Activated CD4-positive, alpha-beta T cell treated with anti-CD3 and anti-CD28 coated beads for 24 hours (primary cell): ENCODE measurements at places on chromosomes 6 and 20.

- no peak for DNase-seq
These were observed 403.4 kb downstream of the HDGFL1 start for GRCh38 chr6:22972771-22973170.

GRCh38 chr20:48260129-48260756, 475.0 kb upstream of the SULF2 start:
- no peak for DNase-seq

DNA sequence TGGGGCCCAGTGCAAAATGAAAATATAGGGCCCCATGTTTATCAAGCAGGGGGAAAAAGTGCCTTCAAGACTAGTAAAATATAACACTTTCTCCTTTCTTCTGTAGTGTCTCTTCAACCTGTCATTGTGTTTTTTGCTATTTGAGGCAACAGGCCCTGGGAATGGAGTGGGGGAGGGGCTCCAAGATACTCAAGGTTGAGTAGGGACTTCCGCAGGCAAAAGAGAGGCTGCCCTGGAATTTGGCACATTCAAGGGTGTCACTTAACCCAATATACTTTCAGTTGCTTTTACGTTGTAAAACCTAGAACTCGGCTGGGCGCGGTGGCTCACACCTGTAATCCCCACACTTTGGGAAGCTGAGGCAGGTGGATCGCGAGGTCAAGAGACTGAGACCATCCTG, 154.9 kb downstream of the ALDH8A1 start:
- no peak for DNase-seq

DNA sequence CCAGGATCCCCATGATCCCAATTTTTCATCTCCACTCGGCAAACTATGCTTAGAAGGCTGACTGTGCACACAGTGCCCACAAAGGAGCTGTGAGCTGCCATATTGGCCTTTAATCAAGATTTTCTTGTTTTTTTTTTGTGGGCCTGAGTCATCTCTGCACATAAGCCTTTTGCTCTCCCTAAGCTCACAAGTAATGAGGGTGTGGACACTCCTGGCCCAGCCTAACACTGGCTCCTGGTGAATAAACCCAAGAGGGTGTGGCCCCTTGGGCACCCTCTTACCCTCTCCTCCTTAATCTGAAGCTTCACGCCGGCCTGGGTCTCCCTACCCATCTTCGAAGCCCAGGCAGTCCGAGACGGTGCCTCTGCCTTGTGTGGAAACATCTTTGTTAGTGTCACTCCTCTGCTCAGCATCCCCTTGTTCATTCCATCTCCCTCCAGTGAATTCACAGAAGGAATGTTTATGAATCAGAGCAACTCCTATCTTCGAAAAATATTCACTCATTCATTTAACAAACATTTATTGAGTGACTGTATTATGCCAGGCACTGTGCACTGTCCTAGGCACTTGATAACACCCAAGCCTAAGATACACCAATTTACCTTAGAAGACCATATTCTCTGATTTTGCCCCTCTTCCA, 22.2 kb upstream of the MRPS10 start:
- DNase-seq, result no peak

DNA sequence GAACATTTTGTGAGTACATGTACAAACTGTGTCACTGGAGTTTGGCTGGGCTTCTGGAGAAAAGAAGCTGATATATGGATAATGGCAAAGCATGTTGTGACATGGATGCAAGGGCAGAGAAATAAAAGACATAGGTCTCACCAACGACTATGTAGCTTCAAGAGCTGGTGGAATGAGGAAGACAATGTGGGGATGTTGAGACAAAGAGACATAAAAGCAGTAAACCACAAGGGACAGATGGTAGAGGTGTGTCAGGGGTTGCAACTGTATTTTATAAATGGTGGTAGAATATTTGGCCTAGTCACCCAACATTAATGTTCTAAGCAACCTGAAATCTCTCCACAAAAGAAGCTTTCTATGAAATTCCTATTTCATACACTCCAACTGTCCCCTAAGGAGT, 199.0 kb downstream of the KCNQ5 start:
- DNase-seq, result no peak
